ENCODE measurements at places on chromosomes 12 and 14. TPM values are rescaled to one million over a fixed set of nuclear protein-coding genes. Genes with fewer than 3 reads are reported as not detected.
A peak's percentile ranks its signal among the peaks of the same experiment; 100 is the strongest.

GRCh38 chr12:78916845-78917480 is 52.4 kb downstream of the SYT1 start:
- H3K27ac ChIP-seq: no peak overlapping the region
- no peaks in the 10 kb centered on the region for H3K36me3 ChIP-seq
- no peak overlapping the region for H3K4me3 ChIP-seq

DNA sequence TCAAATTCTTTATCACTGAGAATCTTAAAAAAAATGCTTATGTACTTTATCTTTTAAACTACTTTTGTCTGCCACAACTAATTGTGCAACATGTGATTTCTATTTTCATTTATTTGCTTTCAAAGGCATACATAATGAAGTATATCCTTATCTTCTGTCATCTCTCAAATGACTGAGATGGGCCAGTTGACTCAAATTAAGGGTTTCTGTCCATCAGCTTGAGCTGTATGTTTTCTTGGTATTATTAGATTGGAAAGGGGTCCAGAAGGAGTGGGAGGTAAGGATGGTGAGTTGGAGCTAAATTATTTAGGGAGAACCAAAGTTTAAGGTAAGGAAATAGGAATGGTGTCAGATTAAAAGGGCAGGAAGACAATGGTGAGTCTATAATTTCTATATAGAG is 408.4 kb upstream of the SEL1L start:
- no peak for DNase-seq
- no peak overlapping the region for H3K4me3 ChIP-seq
- no peaks in the 10 kb centered on the region for H3K36me3 ChIP-seq
- no peak overlapping the region for H3K27ac ChIP-seq

DNA sequence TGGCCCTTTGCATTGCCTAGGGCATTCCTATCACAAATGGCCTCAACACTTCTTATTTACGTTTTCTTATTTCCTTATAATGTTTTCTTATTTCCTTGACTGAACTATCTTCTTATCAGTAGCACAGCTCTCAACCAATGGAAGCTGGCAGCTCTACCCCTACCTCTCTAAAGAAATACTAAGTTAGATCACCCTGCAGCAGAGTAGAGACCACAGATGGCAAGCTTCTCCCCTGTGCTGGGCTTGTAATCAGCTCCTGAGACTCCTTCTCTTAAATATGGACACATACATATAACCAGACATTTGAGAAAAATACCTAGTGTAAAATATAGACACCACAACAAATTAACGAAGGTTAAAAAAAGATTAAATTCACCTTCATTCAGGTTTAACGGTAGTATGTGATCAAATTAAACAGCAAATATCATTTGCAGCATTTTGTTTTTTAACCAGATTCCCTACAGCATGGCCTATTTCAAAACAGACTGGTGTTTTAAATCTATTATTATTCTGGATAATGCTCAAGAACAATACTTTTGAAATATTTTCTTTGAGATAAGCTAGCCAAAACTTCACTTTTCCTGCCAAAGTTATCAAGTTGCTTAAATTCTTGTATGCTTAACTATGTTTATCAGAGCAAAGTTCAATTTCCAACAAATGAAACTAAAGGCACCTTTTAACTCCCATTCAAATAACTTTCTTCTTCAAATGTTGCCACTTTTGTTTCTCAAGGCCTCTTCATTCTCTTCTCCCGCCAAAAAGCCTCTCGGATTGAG is 54.3 kb downstream of the SLC41A2 start:
- H3K4me1 ChIP-seq: no peaks in the 10 kb centered on the region
- no peak for DNase-seq
- H3K4me3 ChIP-seq: no peak overlapping the region

DNA sequence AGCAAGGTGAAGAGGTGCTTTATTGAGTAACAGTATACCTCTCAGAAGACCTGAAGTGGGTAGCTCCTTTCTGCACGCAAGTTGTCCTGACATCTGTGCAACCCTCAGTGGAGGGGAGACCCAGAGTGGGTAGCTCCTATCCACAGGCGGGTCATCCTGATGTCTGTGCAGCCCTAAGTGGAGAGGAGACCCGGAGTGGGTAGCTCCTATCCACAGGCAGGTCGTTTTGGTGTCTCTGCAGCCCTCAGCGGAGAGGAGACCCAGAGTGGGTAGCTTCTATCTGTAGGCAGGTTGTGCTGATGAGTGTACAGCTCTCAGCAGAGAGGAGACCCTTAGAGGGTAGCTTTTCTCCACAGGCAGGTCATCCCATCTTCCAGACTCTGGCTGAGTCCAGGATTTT is 45.1 kb upstream of the PRPF39 start:
- no peak overlapping the region for H3K4me3 ChIP-seq
- DNase-seq: no peak
- no peaks in the 10 kb centered on the region for H3K4me1 ChIP-seq
- peaks cover 23% of the 10 kb centered on the region for H3K36me3 ChIP-seq

DNA sequence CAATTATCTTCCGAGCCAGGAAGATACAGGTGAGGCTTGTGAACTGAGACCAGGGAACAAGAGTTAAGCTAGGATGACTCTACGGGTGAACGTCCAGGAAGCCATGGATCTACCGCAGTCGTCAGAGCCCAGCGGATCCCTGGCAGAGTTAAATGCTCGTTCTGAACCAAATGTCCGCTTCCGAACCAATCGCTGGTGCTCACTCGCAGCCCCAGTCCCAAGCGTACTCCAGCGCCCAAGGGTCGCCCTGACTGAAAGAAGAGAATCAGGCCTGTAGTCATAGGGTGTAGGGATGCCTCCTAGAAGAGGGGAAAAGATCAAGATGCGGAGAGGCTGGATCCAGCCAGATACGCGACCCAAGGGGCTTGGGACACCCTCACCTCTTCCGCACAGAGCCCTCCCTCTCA is 283 bp downstream of the VIPAS39 start:
- no peak for DNase-seq
- H3K4me3 ChIP-seq: peak overlapping the region; percentile 98
- peak overlapping the region; percentile 26 for H3K27ac ChIP-seq
- peaks cover 3% of the 10 kb centered on the region for H3K27me3 ChIP-seq

GRCh38 chr14:92108345-92109254 is 2.2 kb upstream of the ATXN3 start:
- H3K36me3 ChIP-seq: no peaks in the 10 kb centered on the region
- H3K27me3 ChIP-seq: no peaks in the 10 kb centered on the region
- H3K27ac ChIP-seq: no peak overlapping the region
- no peak for DNase-seq

DNA sequence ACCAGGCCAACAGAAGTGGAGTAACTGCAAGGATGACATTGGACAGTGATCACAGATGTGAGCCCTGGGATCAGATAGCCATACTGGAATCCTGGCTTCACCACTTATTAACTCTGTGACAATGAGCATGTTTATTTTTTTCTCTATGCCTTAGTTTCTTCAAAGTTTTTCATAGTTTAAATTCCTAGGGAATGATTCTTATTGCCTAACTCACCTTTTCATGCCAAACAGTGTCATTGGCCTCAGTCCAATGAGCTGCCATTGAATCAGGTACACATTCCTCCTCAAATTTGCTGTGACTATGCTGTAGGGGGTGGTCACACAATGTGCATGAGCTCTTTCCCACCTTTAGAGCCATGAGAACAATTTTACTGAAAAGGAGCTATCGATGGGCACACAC is 342.3 kb downstream of the SYT1 start:
- no peaks in the 10 kb centered on the region for H3K4me1 ChIP-seq
- no peaks in the 10 kb centered on the region for H3K27me3 ChIP-seq
- H3K4me3 ChIP-seq: no peak overlapping the region
- no peak overlapping the region for H3K27ac ChIP-seq
- DNase-seq: no peak
- H3K36me3 ChIP-seq: no peaks in the 10 kb centered on the region

GRCh38 chr14:22381408-22381760 is 207.6 kb downstream of the DAD1 start:
- H3K4me3 ChIP-seq: no peak overlapping the region
- H3K36me3 ChIP-seq: no peaks in the 10 kb centered on the region
- no peak overlapping the region for H3K27ac ChIP-seq
- H3K27me3 ChIP-seq: no peaks in the 10 kb centered on the region
- no peak for DNase-seq

DNA sequence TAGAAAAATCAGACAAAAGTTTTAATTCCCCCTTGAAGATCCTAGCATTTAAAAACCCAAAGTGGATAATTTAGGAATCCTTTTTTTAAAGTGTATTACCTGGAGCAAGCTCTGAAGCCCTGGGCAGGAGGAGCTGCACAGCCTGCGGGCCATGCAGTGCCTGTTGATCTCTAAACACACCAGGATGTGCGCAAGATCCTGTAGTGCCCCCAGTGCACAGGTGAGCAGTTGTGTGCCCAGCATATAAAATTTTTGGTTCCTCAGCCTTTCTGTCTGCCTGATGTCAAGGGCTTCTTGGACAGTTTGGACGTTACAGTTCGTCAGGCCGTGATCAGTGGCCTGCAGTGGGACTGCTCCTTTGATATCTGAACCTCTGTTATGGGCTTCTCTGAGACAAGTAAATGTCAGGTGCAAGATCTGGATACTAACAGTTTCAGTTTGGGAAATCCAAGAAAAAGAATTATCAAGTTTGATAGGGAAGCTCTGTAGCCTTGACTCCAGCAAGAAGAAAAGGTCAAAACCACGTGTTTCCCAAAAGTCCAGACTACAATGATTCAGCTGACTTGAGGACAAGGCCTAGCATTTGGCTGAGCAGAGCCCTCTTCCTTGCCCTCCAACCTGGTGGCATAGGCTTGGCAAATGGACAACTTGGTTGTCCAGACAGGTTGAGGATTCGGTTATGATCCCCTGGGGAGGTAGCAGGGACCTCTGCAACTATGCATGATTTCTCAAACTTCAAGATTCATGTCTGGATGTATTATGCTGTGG is 1.0 kb downstream of the ATXN7L3B start:
- no peaks in the 10 kb centered on the region for H3K27me3 ChIP-seq
- peak overlapping the region; percentile 95 for H3K27ac ChIP-seq
- H3K4me3 ChIP-seq: peak overlapping the region; percentile 98
- peak; percentile 43 for DNase-seq
- peaks cover 35% of the 10 kb centered on the region for H3K4me1 ChIP-seq

DNA sequence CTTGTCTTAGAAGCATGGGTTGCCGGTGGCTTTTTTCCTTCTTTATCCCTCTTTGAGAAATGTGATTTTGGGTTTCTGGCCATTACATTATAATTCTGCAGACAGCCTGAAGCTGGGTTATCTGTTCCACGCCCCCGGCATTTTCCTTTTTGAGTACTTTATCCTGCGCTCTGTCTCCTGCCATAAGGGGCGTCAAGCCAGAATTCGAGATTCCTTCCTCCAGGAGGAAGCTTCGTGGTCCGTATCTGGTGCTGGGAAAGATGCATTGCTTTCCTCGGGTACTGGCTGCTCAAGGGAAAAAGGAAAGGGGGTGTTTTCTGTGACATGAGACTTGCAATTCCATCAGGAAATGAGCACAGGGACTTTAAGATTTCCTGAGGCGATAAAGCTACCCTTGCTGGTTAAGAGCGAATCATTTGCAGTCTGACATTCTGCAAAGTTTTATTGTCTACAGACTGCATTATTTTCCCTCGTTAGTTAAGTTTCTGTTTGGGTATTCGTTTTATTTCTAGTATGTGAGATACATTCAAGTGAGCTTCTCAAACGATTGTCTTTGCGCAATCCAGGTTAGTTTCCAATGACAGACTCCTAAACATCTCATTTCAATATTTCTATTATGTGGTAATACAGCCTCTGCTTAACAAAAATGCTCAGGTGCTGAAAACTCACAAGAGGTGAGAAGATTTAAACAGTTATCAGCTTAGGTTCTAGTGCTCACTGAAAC is 694 bp downstream of the AKAP5 start:
- H3K4me1 ChIP-seq: peaks cover 17% of the 10 kb centered on the region
- peak overlapping the region; percentile 64 for H3K4me3 ChIP-seq
- DNase-seq: no peak
- no peaks in the 10 kb centered on the region for H3K27me3 ChIP-seq

The STXBP6 gene
- total RNA-seq: not detected

The CLSTN3 gene
- total RNA-seq: 29.0 TPM

The NOPCHAP1 gene
- 15.5 TPM for total RNA-seq

The OTUB2 gene
- total RNA-seq: 0.57 TPM

The RIPK3 gene
- total RNA-seq: 59.2 TPM

The CLEC4A gene
- total RNA-seq: 1.9 TPM

The GALNT4 gene
- 7.4 TPM for total RNA-seq

The AVPR1A gene
- total RNA-seq: 0.07 TPM
